ENCODE measurements at places on chromosomes 7 and 10.

GRCh38 chr10:34624323-34625153, 190.6 kb downstream of the PARD3 start:
- DNase-seq, result no peak

GRCh38 chr10:102254426-102254825, 9.1 kb downstream of the GBF1 start:
- no peak for DNase-seq

DNA sequence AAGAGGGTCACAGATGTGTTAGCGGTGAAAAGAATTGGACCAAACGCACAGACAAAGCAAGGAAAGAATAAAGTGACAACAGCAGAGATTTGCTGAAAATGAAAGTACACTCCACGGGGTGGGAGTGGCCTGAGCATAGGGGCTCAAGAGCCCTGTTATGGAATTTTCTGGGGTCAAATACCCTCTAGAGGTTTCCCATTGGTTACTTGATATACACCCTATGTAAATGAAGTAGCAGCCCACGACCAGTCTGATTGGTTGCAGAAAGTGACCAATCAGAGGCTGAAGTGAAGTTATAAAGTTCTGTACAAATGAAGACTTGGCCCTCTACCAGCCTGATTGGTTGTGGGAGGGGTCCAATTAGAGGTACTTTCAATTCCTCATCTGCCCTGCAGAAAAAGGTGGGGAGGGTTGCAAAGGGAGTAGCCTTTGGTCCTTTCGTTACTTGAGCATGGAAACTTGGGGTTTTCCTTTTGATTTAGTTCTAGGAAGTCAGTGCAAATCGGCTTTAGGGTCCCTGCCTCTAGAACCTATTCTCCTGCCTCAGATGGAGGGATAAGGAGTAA, 125.6 kb upstream of the PRPS1L1 start:
- DNase-seq, result no peak

DNA sequence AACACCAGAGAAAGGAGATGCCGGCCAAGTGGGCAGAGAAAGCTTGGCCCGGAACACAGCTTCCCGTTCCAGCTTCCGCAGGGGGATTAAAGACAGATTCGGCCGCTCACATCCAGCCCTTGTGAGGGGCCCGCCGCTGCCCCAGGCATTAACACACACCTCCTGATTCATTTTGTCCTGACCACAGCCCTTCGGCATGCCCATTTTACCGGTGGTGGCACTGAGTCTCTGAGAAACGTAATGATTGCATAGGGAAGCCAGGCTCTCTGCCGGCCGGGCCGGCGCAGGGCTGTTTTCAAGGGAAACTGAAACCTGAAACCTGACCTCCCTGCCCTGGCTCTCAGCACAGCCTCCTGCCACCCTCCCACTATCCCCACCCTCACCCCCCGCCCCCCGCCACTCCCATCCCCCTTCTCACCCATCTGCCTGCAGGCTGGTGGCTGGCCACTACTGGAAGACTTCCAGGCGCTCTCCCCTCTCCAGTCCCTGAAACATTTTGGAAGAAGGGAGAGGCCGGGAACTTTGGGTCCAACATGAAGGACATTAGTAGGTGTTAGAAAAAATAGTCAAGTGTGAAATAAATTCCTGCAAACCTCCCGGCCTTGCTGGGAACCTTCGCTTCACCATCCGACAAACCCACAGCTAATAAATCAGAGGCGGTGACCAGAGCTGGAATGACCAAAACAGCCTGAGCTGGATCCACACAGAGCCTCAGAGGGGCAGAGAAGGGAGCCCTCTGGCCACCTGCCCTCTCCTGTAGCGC, 83.5 kb upstream of the CUX1 start:
- DNase-seq, result peak; percentile 27

- no peak for DNase-seq
Observed at GRCh38 chr10:49277973-49278372, 21.0 kb upstream of the C10orf71 start.

- no peak for DNase-seq
Observed at GRCh38 chr7:143456992-143457793, 13.9 kb downstream of the TAS2R60 start.

DNA sequence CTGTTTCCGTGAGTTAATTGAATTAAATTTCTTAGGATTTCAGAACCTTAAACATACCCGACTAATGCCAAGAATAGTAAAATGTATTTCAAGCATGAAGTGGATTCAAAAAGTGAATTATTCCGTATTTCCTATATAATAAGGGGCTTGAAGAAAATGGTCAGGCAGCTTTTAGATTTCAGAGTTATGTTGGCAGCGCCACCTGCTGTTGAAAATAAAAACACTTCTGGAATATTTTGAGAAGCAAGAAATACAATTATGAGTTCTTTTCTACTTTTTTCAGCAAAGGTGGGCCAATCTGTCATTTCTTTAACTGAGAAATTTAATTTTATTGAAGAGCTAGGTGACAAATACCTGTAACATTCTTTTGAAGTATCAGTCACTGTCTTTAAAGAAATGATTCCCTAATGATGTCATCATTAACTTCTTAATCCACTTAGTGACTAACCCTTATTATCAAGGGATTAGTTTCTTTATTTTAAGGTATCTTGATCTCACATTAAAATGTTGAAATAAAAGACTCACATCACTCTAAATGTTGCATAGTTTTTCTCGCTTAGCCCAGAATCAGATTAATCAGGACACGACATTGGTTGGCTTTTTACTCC, 36.6 kb upstream of the AGR3 start:
- peak; percentile 45 for DNase-seq

DNA sequence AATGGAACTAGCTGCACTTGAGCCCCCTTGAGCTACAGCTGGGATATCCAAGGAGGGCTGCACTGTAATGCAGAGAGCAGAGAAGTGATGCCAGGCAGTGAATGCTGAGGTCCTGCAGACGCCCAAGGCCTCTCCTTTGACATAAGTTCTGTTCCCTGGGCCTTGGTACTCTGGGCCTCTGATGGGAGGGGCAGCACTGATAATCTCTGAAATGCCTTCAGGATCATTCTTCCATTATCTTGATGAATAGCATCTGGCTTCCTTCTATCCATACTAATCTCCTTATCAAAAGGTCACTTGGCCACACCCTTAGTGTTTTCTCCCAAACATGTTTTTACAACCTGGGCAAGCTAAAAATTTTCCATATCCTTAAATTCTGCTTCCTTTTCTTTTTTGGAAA, 6.9 kb downstream of the GRB10 start:
- no peak for DNase-seq

- peak; percentile 68 for DNase-seq
Observed at GRCh38 chr10:16686054-16686902, 130.9 kb downstream of the RSU1 start.

GRCh38 chr7:155611808-155612447, 32.5 kb upstream of the RBM33 start:
- no peak for DNase-seq

GRCh38 chr7:22935269-22935668, 78.7 kb downstream of the HYCC1 start:
- DNase-seq, result no peak

GRCh38 chr10:49001870-49002672, 62.4 kb upstream of the LRRC18 start:
- DNase-seq, result peak; percentile 15

DNA sequence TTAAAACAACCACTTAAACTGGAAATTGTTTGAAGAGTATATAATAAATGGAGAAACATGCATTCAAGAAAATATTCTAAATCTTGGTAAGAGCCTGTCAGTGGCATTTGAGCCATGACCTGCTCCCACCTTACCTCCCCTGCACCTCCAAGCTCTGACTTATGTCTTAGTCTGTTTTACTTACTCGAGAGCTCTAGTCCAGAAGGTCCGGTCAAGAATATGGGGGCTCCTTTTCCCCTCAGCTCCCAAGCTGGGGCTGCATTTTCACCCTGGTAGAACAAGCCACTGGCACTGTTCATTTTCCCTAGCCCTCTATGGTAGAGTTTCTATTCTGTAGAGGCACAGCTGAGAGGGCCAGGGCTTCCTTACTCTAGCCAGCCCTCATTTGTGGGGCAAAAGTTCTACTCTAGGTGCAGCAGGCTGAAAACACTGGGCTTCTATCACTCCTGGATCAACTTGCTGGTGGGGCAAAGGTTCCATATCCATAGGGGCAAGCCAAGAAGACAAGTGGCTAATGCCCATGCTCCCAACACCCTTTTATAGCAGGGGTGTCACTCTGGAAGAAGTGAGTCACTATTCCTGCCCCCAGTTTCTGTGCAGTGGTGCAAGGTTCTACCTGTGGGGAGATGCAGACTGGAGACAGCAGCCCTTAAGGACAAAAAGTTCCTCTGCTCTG, 40.6 kb downstream of the ZNF438 start:
- DNase-seq, result no peak

DNA sequence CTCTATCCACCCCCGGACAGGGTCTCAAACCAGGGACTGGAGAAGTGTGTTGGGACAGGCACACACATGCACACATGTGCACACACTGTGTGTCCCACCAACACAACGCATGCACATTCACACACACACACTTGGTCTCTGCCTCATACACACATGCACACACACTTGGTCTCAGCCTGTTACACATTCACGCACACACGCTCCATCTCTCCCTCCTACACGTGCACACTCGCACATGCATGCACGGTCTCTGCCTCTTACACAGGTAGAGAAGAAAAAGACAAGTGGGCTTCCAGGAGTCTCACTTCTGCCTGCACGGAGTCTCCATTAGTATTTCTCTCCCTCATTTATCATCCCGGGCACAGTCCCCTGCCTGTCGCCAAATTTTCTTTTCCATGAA, 171.2 kb downstream of the EBF3 start:
- no peak for DNase-seq

DNA sequence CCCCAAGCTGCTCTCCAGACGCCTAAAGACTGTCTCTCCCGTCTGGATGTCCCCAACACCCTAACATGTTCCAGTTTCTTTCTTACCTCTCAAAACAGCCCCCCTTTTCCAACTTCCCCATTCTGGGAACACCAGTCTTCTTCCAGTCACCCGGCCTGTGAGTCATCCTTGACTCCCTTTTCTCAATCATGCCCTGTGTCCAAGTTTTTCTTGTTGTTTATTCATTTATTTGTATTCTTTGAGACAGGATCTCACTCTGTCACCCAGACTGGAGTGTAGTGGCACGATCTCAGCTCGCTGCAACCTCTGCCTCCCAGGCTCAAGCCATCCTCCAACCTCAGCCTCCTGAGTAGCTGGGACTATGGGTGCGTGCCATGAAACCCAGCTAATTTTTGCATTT, 15.6 kb downstream of the SNX10 start:
- DNase-seq, result no peak

- DNase-seq, result no peak
Observed at GRCh38 chr7:88735920-88736319, 23.6 kb upstream of the ZNF804B start.

- DNase-seq, result no peak
Observed at GRCh38 chr10:82564353-82565196, 689.6 kb downstream of the NRG3 start.

- DNase-seq, result no peak
Observed at GRCh38 chr10:92714152-92714845, 24.5 kb downstream of the HHEX start.

DNA sequence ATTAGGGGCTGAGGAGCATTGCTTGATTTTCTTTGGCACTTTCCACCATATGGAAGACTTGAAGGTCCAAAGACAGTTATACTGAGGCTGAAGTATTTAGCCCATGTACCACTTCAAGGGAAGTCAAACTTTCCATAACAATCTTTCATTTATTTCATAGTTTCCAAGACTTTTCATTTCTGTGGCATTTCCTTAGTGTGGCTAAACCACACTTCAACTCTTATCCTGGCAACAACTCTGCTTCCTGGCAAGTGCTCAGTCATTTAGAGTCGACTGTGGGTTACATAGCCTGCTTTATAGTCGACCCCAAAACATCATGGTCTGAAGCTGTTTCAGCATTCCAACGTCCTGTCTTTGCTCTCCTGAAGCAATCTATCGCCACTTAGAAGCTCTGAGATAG, 343.0 kb upstream of the SEMA3D start:
- DNase-seq, result no peak

GRCh38 chr10:76086761-76087639, 655.6 kb downstream of the LRMDA start:
- no peak for DNase-seq

DNA sequence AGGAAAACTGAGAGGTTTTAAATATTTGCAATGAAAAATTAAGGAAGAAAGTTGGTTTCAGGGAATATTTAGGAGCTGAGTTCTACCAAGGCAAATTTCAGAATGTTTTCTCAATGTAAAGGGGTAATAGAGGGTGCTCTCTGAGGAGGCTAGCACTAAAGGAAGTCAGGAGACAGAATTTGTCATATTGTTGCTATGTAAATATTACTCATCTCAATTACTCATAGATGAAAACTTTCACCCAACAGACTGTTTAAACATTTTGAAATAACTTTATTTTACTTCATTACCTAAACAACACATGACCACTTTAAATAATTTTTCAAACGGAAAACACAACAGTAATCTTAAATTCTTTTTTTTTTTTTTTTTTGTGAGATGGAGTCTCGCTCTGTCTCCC, 274.8 kb upstream of the NRG3 start:
- no peak for DNase-seq

DNA sequence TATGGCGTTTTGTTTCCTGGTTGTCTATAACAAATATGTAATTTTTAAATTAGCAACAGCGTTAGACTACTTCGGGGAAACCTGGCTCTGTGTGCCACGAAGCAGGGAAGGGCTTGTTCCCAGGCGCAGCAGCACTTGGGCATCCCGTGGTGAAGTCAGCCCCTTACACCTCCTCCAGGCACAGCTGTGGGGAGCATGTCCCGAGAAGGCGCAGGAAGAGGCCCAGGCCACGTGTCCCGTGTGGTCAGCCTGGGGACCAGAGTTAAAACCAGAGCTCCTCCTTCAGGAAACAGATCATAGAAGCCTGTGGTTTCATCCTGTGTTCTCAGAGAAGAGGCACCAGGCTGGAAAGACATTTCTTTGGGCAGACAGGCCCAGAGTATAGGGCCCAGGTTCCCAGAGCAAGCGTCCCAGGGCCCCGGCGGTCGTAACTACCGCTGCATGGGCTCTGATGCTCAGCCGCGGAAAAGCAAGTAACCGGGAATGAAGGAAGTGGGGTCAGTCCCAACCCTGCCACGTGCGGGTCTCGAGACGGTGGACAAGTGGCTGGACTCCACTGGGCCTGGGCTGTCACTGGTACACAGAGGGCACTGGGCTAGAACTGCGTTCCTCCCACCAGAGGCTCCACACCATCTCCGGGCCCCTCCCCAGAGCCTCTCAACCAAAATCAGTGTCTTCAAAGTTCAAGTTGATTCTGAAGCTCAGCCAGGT, 7.1 kb downstream of the NUDT1 start:
- DNase-seq, result no peak

All from NCI-H1092 treated with DMSO at 0.1 percent for 48 hours (cell line).